GF-D8 (cell line): ENCODE measurements at places on chromosomes 6 and 20.

- no peak for DNase-seq
These were observed 224.0 kb downstream of the EYA2 start for GRCh38 chr20:47118641-47119040.

DNA sequence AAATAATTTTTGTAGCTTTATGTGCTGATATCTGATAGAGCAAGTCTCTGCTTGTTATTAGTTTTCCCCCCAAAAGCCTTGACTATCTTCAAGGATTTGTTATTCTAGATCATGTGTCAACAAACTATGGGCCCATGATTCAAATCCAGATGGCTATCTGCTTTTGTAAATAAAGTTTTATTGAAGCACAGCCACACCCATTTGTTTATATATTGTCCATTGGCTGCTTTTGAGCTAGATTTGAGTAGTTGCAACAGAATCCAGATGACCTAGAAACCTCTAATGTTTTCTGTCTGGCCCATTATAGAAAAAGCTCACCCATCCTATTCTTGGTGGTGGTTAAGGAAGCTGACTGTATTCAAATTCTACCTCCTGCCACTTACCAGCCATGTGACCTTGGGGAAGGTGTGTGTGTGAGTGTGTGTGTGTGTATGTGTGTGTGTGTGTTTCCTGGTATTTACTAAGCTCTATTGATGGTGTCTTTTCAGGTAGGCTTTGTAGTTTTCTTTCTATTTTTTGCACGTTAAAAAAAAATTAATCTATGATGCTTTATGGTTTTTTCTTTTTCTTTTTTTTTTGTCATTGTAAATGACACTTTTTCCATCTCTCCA lies 1.3 kb upstream of the GTSF1L start:
- DNase-seq, result no peak

DNA sequence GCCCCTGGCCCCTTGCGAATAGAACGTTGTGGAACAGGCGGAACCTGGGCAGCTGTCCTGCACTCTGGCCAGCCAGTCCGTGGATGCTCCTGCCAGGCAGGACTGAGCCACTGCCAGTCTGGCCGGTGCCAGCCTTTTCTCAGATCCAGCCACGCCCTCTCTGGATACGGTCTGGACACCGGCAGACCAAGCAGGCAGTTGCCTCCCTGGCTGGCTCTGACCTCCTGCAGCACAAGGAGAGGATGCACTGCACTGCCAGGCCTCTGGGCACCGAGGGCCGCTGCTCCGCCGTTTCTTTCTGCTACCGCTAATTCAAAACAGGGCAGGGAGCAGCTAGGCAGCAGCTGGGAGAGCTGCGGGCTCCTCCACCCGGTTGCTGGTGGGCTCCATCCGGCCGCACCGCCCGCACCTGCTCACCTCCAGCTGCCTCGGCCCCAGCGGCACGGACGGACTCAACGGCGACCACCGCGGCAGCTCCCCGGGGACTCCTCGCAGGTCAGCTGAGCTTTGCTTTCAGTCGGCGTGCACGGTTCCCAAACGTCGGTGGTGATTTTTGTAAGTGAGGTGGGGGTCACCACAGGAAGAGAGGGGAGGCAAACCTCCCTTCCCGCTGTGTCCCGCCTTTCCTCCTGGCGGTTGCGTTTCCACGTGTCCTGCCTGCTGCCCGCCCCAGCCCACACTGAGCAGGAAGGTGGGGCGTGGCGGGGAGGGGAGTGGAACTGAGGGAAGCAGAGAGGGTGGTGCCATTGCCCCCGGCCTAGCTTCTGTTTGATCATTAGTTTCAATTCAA lies 30.3 kb upstream of the AFDN start:
- DNase-seq, result no peak

- no peak for DNase-seq
These were observed 149.7 kb downstream of the LRRC1 start for GRCh38 chr6:53944543-53944942.

DNA sequence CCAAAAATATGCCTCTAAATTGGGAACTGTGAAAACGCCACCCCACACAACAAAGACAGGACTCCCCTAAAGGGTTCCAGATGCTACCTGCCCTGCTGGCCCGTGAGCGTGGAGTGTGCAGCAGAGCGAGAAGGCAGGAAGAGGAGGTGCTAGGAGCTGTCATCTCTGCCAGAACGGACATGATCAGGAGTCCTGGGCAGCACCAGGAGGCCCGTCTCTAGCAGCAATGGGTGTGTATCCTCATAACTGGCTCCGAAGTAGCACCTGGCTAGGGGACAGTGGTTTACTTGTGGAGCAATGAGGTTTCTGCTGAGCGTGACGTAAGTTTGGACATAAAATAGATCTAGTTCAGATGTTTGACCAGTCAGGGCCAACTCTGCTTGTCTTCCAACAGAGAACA lies 226.0 kb downstream of the CDH4 start:
- no peak for DNase-seq

DNA sequence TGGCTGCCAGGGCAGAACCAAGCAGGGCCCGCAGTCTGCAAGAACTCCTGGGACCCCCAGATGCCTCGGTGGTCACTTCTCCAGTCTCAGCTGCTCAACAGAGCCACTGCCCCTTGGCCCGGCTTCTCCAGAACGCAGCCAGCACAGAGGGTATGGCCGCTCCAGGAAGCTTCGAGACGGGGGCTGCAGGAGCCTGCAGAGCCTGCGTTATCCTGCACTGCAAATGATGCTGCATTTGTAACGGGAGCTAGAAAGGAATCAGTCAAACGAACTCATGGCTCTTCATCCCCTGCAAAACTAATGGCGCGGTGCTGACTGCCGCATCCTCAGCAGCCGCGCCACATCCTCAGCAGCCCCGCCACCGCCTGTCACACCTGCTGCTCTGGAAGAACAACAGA lies 254.9 kb downstream of the TAF4 start:
- no peak for DNase-seq

DNA sequence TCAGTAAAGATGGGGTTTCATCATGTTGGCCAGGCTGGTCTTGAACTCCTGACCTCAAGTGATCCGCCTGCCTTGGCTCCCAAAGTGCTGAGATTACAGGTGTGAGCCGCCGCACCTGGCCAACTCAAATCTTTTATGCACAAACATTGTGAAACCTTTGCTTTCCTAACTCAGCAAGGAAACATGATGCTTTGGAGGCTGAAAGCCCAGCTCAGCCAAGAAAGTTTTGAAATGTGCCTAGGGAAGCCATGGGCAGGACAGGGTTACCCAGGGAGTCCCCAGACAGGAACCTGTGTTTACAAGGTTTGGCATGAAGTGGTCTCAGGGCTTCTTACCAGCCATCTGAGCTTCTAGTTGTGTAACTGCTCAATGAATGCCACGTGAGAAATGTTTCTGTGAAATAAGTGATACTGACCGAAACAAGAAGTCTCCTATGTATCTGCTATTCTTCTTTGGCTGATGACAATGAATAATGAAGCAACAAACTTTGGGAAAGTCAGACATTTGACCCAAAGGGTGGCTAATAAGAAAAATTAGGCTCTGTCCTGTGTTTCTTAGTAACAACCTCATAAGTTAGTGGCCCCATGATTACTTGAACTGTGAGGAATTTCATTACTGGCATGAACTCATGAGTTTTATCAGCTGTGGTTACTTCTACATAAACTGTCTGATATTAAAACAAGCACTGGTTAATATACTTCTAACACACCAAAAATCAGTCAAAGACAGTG lies 163.5 kb downstream of the KIF6 start:
- DNase-seq, result no peak

GRCh38 chr6:161139766-161140553 lies 133.9 kb downstream of the AGPAT4 start:
- DNase-seq, result no peak

- no peak for DNase-seq
These were observed 9.3 kb downstream of the COX7A2 start for GRCh38 chr6:75234126-75234865.

- no peak for DNase-seq
These were observed 186.3 kb downstream of the AKAP7 start for GRCh38 chr6:131321589-131321988.

DNA sequence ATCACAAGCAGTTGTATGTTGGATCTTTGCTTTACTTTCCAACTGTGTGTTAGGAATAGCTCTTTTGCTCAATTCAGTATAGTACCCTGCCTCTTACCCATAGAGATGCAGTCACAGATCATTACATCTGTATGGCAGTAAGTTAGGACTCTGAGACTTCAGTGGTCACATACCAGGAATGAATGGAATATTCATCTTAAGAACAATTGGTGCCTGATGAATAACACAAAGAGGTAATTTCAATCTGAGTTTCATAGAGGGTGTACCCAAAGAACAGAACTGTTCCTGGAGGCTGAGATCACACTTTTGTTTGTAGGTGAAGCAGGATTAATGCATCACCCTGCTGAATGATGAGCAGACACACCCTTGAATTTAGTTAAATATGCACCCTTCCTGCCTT lies 28.7 kb upstream of the KIF13A start:
- no peak for DNase-seq

GRCh38 chr6:117498159-117498558 lies 15.7 kb downstream of the DCBLD1 start:
- DNase-seq, result no peak

GRCh38 chr20:8144282-8145245 lies 12.5 kb downstream of the PLCB1 start:
- DNase-seq, result peak; percentile 57

DNA sequence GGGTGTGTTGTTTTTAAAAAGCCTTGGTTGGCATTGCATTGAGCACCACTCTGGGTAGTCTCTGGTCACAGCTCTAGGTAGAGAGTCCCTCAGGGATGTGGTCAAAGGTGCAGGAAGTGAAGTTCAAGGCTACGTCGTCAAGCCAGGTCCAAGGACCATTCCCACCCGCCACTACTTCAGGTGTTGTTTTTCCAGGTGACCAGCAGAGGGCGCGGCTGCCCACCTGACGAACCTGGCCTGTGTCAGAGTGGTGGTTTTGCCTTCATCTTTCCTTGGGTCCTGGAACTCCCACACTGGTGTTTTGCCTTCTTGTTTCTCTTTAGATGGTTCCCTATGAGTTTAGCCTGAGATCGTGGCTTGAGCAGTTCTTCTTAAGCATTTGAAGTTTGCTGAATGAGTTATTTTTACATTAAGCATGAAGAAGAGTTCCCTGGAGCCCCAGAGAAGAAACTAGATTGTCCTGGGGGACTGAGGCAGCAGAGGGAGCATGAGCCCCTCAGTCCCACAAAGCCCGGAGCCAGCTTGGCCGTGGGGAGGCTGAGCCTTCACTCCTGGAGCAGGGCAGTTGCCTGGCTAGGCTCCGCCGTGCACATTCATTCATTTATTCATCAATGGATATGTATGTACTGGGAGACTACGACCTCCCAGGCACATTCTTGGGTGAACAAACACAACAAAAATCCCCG lies 5.6 kb upstream of the PHACTR3 start:
- DNase-seq, result no peak

DNA sequence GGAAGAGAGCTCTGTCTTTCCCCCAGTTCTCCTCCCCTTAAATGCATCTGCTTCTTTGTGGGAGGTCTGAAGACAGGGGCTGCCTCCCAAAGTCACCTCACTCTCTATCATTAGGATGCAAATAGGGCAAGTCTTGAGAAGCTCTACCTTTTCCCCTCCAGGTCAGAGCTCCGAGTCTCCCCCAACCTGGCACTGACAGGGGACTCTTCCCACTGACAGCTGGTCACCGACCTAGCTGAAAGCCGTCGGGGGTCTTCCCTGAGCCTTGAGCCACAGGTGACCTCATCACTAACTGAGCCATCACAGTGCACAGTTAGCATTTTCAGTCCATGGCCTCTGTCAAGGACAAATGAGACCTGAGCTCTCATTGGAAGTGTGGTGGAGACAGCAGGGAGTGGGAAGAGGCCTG lies 386.7 kb downstream of the HACE1 start:
- DNase-seq, result no peak

- DNase-seq, result no peak
These were observed 36.5 kb downstream of the WDR27 start for GRCh38 chr6:169665289-169665688.

GRCh38 chr6:145349950-145350510 lies 385.3 kb downstream of the EPM2A start:
- no peak for DNase-seq

DNA sequence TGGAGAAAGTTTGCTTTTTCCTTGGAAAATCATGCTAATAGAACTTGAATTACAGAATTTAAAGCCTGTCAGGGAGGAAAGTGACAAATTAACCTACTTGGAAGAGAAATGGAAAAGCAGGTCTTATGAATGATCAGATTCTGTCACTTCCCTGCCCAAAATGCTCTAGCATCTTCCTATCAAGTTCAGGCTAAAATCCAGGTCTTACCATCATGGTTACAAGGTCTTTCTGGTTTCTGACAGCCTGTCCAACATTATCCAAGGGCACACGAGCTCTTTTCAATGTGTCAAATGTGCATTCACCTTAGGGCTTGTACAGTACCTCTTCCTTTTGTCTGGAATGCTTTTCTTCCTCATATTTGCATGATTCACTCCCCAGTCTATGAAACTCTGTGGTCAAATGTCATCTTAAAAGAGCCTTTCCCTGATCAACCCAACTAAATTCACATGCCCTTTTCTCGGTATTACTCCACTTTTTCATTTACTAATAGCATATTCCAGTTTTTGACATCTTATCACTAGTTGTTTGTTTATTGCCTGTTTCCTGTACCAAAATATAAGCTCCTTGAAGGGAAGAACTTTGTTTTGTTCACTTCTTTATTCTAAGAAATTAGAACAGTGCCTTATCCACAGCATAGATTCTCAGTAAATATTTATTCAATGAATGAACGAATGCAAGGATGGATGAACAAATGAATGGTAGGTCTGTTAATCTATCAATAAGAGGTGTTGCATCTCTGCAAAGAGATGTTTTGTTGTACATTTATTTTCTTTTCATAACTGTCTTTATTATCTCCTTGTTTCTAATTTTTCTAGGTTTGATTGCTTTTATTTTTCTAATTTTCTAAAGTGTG lies 139.5 kb downstream of the BCAS1 start:
- no peak for DNase-seq

DNA sequence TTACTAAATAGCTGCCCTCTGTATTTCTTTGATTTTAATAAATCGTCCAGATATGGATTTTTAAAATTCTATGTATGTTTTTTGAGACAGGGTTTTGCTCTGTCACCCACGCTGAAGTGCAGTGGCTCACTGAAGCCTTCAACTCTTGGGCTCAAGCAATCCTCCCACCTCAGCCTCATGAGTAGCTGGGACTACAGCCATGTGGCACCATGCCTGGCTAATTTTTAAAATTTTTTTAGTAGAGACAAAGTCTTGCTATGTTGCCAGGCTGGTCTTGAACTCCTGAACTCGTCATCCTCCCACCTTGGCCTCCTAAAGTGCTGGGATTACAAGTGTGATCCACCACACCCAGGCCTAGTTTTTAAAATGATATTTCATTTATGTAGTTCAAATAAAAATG lies 47.4 kb upstream of the DDR1 start:
- DNase-seq, result no peak

DNA sequence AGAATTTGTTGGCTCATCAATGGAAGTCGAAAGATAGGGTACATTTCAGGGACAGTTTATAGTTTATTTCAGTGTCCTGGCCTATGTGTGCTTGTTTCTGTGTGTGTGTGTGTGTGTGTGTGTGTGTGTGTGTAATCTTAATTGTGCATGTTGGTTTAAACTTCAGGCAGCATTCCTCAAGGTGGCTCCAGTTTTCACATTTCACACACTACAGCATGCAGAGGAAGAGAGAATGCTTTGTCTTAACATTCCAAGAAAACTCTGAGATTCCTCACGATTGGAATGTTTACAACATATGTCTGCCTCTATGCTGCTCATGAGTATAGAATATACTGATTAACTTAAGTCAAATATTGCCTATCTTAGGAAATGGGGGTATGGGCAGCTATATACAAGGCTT lies 332.6 kb upstream of the EPHA7 start:
- no peak for DNase-seq
